ENCODE measurements at places on chromosomes 12 and 14. TPM values are rescaled to one million over a fixed set of nuclear protein-coding genes. Genes with fewer than 3 reads are reported as not detected.

DNA sequence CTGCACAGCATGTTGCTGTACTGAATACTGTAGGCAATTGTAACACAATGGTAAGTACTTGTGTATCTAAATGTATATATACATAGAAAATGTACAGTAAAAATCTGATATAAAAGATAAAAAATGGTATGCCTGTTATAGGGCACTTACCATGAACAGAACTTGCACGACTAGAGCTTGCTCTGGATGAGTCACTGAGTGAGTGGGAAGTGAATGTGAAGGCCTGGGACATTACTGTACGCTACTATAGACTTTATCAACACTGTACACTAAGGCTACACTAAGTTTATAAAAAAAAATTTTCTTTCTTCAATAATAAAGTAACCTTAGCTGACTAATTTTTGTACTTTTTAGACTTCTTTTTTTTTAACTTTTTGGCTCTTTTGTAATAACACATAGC lies 24.2 kb upstream of the NEDD1 start:
- DNase-seq = no peak

- no peak for DNase-seq
These were observed 182.5 kb upstream of the RGS6 start for GRCh38 chr14:71749613-71750238.

DNA sequence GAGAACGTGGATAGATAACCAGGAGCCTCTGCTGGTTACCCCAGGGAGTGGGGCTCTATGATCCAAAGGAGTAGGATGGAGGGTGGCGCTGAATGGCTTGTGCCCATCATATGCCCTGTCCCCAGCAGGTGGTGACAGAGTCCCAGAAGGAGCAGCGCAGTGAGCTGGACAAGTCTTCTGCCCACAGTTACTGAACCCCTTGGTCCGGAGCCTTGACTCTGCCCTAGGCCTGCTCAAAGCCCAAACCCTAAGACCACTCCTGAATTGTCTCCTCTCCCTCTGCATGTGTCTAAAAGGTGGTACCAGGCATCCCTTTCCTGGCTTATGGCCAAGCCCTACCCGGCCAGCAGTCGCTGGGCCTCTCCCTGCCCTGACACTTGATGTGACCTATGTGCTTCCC lies 3.2 kb downstream of the PRPH start:
- DNase-seq = no peak

- no peak for DNase-seq
These were observed 60.0 kb downstream of the CFAP54 start for GRCh38 chr12:96549341-96549740.

- DNase-seq = no peak
These were observed 25.6 kb downstream of the SETD1B start for GRCh38 chr12:121829250-121829918.

DNA sequence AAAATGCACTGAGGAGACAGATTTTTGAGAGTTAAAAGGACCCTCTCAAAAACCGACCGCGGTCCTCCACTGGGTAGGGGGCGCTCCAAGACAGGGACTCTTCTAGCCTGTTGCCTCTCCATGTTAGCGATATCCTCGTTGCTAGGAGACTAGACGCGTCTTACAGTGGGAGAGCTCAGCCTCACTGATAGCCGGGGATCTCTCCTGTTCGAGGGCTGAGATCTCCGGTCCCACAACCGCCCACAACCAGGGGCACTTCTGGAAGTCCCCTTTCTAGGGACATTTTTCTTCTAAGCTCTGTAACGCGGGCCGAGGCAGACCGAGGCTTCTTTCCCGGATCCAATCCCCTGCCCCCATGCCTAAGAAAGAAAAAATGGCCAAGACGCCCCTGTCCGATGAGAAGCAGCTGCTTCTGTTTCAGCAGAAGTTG lies 21.3 kb downstream of the FKBP11 start:
- DNase-seq = peak; percentile 94

- no peak for DNase-seq
These were observed 177.5 kb upstream of the DIO3 start for GRCh38 chr14:101383737-101384338.

DNA sequence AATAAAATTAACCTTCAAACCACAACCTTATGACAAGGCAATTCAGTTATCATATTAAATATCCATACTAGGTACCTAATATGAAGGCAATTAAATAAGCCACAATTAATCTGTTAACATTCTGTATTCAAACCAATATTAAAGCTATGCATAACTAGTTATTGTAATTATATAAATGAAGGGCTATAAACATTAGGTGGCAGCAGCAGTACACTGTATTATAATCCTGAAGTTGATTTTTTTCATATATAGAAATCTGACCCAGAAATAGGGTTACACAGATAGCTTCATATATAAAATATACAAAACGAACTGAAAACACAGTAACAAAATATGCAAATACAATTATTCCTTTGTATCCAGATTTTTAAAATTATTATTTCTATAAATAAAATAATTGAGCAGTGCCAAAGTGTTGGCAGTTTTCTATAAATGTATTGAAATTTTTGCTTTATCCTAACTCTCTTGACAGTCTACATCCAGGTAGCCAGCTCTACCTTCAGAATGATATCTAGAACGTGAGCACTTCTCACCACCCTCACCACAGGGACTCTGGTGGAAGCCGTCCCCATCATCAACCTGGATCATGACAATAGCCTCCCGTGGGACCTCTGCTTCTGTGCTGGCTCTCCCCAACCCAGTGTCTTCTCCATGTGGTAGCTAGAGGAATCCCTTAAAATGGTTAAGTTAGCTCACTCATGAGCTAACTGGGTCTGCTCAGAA lies 136.2 kb downstream of the MED13L start:
- no peak for DNase-seq

DNA sequence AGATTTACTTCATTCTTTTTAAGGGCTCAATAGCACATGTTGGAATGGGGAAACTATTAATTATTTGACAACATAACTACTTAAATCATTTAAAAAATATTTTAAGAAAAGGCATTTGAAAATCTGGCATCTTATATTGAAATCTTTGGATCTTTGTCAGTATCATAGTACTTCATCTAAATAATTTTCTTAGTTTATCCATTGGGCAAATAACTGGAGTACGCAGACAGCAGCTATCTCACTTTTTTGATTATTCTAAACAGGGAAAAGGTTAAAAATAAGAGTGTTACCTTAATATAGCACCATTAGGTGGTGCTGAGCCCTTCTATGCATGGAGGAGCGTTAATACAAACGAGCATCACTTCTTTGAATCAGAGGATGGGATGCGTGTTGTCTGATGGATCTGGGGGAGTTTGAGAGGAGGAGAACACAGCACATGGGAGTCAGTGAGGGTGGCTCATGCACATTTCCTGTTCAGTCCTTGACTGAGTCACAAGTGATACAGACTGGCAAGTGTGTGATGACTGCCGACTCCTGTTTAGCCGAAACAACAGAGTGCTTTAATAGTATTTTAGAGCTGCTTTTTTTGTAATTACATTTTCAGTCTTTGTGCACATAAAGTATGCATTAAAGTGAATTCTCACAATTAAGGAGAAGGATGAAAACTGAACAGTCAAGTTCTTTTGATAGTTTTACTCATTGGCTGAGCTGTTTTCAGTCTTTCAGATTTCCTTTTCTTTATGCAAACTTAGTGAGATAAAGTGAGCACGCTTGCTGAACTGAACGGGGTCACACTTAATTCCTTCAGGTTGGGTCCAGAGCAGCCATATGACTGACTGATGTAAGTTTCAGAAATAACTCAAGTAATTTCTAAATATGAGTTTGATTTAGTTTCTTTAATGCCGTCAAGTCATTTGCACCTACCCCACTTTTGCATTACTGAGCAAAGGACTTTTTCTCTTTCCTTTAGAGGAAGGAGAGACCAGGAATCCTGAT lies 92.7 kb downstream of the DIP2B start:
- no peak for DNase-seq

- DNase-seq = no peak
These were observed 72.7 kb downstream of the DNAH10 start for GRCh38 chr12:123834845-123835244.

GRCh38 chr12:94073441-94074051 lies 74.8 kb upstream of the PLXNC1 start:
- DNase-seq = peak; percentile 69

DNA sequence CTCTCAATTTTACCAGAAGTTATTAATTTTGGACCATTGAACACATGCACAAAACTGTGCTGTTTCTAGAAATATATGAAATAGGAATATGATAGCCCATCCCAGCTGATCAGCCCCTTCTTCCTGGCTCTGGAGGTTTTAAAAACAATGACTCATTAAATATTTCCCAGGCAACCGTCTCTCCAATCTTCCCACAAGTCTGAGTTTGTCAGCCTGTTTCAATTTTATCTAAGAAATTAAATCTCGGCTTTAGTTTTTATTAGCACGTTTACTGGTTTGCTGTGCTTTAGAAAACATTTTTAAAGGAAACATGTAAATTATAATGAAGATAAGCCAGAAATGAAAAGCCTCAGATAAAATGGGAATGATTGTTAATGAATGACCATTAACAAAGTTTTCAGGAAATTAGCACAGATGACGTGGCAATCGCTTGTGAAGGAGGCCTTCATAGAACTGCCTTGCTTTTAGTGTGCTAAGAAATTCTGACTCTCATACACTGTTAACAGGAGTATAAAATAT lies 89.3 kb upstream of the RAP1B start:
- peak; percentile 69 for DNase-seq

DNA sequence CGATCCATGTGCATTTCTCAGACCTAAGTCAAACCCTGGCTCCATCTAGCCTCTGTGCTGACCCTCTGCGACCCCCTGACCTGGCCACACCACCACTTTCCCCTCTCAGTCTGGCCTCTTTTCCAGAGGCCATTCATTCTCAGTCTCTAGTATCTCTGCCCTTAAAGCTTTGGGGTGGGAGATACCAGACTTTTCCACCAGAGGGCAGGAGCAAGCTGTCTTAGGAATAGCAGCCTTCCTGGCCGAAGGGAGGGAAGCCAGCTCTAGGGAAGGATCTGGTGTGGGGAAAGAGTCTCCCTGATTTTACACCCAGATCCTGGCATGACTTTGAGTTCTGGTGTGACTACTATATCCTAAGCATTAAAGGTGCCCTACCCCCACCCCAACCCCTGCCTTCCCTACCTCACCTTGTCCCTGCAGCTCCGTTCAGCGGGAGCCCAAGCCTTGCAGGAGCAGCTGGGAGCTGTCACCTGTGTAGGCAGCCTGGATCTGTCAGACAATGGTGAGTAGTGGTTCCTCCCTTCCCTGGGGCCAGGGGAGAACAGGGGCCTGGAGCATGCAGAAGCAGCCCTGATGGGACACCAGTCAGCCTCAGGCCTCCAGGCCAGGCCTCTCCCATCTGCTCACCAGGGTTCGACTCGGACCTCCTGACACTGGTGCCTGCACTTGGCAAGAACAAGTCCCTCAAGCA lies 6.6 kb downstream of the CARMIL3 start:
- DNase-seq = peak; percentile 86

DNA sequence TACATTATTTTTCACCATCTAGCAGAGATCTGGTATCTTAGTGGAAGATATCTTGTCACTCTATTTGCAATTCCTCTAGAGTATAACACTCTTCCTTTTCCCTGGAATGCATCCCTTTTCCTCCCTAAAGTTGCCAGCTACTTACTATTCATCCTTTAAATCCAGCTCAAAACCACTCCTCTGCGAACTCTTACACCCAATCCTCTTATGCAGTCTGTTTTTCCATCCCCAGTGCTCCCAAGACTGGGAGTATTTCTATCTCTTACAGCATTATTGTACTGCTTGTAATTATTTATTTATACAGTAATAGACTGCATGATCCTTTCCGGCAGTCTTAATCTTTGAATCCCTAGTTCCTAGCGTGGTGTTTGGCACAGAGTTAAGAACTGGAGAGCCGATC lies 2.9 kb upstream of the SRGAP1 start:
- no peak for DNase-seq

DNA sequence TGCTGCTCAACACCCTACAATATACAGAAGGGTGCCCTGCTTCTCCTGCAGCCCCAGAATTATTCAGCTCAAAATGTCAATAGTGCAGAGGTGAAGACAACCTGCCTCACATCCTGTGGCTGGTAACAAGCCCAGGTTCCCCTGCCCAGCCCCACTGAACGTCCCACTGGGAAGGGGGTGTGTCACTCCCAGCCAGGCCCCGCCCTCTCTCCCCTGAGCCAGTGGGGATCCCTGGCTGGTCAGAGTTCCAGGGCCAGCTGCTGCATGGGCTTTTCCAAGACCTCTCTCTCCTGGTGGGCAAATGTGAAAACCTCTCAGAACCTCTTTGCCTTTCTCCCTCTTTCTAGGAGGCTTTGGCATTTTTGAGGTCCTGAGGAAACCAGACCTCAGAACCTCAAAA lies 13.7 kb upstream of the LHX5 start:
- no peak for DNase-seq

- no peak for DNase-seq
These were observed 209.1 kb downstream of the TTC7B start for GRCh38 chr14:90607141-90607540.

DNA sequence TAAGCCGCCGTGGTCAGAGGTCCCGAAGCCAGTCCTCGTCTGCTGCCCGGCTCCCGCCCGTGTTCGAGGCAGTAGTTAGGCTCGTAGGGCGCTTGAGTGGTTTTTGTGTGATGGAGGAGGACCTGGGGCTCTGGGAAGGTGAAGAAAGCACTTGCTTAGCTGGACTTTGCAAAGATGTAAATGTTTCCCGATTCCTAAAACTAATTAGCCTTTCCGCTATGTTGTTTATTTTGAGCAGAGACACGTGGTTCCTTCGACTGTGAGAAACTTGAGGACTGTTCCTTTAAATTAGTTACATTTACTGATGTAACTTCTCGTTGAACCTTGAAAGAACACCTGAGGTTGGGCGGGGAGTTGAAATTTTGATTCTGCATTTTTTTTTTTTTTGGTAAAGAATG lies 33.9 kb downstream of the MIA2 start:
- DNase-seq = no peak

GRCh38 chr14:53180272-53181221 lies 27.4 kb upstream of the DDHD1 start:
- DNase-seq = no peak

DNA sequence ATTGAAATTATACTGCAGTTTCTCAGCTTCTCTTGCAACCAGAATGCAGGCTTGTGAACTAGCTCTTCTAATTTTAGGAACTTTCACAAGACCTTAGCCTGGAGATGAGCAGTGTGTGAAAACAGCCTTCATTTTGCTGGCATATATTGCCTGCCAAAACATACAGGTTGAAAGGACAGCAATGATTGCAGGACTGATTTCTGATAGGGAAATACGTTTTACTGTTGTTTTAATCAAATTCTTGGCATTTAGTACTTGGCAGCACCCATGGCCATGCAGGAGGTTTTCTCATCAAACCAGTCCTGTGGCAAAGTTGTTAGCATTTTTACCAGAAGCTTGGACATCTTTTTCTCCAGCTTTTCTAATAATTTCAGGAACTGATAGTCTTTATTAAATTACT lies 91.9 kb upstream of the MUCL1 start:
- peak; percentile 22 for DNase-seq

- DNase-seq = peak; percentile 73
These were observed 1.4 kb upstream of the HOXC10 start for GRCh38 chr12:53983568-53983949.

- DNase-seq = no peak
These were observed 70.0 kb downstream of the GALNT9 start for GRCh38 chr12:132259364-132259871.

- DNase-seq = no peak
These were observed 92.5 kb upstream of the RFX4 start for GRCh38 chr12:106490264-106490663.

DHRS2 gene
- total RNA-seq = 0.09 TPM

NXPH4 gene
- 1.2 TPM for total RNA-seq

MYRFL gene
- total RNA-seq = 0.35 TPM

NKX2-8 gene
- total RNA-seq = not detected

SOAT2 gene
- 0.04 TPM for total RNA-seq

AKAP5 gene
- total RNA-seq = 0.27 TPM

MGP gene
- total RNA-seq = 500 TPM

IFNG-AS1 gene
- total RNA-seq = 0.31 TPM

JDP2 gene
- total RNA-seq = 45.0 TPM

BIN2 gene
- total RNA-seq = 1.8 TPM

ERC1 gene
- total RNA-seq = 25.1 TPM
